ENCODE measurements at places on chromosomes 6 and 20. TPM values are rescaled to one million over a fixed set of nuclear protein-coding genes. Genes with fewer than 3 reads are reported as not detected.

DNA sequence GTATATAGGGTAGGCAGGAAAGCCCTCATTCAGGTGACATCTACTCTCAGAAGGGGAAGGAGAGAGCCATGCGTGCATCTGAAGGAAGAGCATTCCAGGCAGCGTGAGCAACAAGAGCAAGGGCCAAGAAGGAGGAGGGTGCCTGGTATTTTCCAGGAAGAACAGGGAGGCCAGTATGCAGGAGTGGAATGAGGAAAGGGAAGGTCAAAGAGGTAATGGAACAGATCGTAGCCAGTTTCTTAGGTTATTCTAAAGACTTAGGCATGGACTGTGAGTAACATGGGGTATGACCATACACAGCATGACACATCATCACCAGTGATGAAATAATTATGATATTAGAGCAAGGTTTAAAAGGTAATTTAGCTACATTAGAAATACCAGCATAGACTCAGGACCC lies 24.1 kb downstream of the ALDH8A1 start:
- DNase-seq: no peak
- no peak overlapping the region for H3K27ac ChIP-seq
- no peaks in the 10 kb centered on the region for H3K4me1 ChIP-seq

GRCh38 chr6:133326584-133326983 lies 85.4 kb downstream of the EYA4 start:
- DNase-seq: no peak
- no peak overlapping the region for H3K4me3 ChIP-seq
- no peaks in the 10 kb centered on the region for H3K27me3 ChIP-seq
- H3K4me1 ChIP-seq: no peaks in the 10 kb centered on the region
- H3K36me3 ChIP-seq: no peaks in the 10 kb centered on the region

DNA sequence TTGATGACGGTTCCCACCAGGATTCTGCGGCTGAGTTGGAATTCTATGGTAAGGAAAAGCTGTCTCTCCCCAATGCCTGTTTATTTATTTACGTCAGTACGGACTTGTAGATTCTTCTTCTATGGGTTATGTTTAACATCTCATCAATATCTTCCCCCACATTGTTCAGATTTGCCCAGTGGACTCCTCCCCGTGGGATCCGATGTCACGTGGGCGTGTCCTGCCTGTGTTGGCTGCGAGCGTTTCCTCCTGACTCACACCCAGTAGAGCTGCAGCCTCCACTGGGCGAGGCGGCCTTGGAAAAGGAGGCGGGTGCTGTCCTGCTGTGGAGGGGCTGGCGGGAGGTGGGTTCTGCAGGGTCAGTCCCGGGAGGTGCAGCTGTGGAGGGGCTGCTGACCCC lies 46.8 kb upstream of the SLCO4A1 start:
- DNase-seq: no peak
- H3K4me1 ChIP-seq: no peaks in the 10 kb centered on the region
- H3K27ac ChIP-seq: no peak overlapping the region

GRCh38 chr6:30748851-30749540 lies 4.6 kb upstream of the IER3 start:
- DNase-seq: no peak
- H3K27me3 ChIP-seq: peaks cover 6% of the 10 kb centered on the region
- no peak overlapping the region for H3K27ac ChIP-seq
- no peak overlapping the region for H3K4me3 ChIP-seq

THBS2 gene
- polyA plus RNA-seq: 2.6 TPM

EMILIN3 gene
- polyA plus RNA-seq: 0.37 TPM

Measured in thymus (tissue), 14 donors.